B cell (primary cell): ENCODE measurements at places on chromosomes 12 and 14. TPM values are rescaled to one million over a fixed set of nuclear protein-coding genes. Genes with fewer than 3 reads are reported as not detected.
A peak's percentile ranks its signal among the peaks of the same experiment; 100 is the strongest.

- no peak for DNase-seq
These were observed 355.5 kb downstream of the SNAPC1 start for GRCh38 chr14:62117751-62118105.

DNA sequence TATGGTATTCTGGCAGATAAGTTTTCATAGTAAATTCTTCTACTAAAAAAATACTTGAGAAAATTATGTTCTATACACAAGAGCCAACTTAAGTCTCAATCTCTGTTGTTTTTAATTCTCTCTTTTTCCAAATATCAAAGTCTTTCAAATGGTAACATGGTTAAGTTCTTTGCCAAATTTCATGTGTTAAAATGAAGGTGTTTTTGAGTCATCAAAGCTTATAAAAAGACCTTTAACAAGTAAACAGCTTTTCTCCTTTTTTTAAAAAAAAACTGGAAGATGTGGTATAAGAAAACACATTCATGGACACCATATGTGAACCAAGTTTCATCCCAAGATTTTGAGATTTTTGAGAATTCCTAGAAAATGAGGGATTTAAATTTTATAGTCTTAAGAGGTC is 111.3 kb downstream of the FOXG1 start:
- DNase-seq: no peak

- DNase-seq: no peak
These were observed 126.1 kb downstream of the SLC38A6 start for GRCh38 chr14:61106959-61107641.

DNA sequence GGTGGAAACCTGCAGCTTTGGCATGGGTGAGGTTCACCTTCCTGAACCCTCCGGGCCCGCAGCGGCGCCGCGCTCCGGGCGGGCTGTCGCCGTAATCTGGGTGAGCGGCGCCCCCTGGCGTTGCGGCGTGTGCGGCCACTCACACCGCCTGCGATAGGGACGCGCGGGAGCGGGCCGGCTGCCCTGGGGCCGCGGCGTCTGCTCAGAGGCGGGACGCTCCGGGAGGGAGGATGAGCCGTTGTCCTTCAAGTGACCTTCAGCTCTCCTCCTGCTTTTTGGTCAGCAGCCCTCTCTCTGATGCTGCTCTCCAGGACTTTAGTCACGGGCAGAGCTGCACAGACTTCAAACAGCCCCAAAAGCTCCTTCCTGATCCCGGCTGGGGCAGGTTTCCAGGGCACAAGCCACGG is 211.7 kb upstream of the FKBP4 start:
- peak; percentile 36 for DNase-seq

GRCh38 chr12:123280971-123281370 is 9.3 kb upstream of the CDK2AP1 start:
- no peak for DNase-seq

HPD gene
- total RNA-seq: not detected in 2 replicates

PDE3A gene
- total RNA-seq: not detected in 2 replicates

TMEM52B gene
- not detected in 2 replicates for total RNA-seq

SDR9C7 gene
- total RNA-seq: 0.22 TPM in 1 of 2 replicates, not detected in the other
